ENCODE measurements at places on chromosomes 2 and 18.

GRCh38 chr2:219274361-219274921 lies 4.7 kb upstream of the DNAJB2 start:
- no peak overlapping the region for H3K27ac ChIP-seq
- peaks cover 50% of the 10 kb centered on the region for H3K27me3 ChIP-seq

- no peak for DNase-seq
- H3K27me3 ChIP-seq, result no peaks in the 10 kb centered on the region
- no peaks in the 10 kb centered on the region for H3K36me3 ChIP-seq
- H3K4me1 ChIP-seq, result no peaks in the 10 kb centered on the region
- no peak overlapping the region for H3K27ac ChIP-seq
Measured at GRCh38 chr2:180662941-180663471, 317.4 kb upstream of the UBE2E3 start.

DNA sequence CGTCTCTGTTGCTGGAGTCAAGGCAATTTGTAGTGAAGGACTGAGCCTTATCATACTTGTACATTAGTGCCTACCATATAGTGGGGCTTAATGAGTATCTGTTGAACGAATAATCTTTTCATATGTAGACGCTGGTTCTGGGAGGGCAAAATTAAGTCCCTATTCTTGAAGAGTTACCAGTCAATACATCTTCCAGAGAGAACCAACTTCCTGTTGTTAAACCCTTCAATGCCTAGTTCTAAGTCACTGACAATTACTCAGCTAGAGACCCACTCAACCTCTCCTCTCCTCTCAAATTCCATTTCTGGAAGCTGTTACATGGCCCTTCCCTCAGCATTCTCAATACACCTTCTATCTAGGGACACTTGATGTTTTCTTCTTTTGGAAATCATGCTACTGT lies 1.1 kb upstream of the MOB4 start:
- H3K27ac ChIP-seq, result peak overlapping the region; percentile 99
- peaks cover 29% of the 10 kb centered on the region for H3K4me1 ChIP-seq
- H3K4me3 ChIP-seq, result peak overlapping the region; percentile 98
- H3K36me3 ChIP-seq, result peaks cover 3% of the 10 kb centered on the region
- H3K27me3 ChIP-seq, result no peaks in the 10 kb centered on the region

DNA sequence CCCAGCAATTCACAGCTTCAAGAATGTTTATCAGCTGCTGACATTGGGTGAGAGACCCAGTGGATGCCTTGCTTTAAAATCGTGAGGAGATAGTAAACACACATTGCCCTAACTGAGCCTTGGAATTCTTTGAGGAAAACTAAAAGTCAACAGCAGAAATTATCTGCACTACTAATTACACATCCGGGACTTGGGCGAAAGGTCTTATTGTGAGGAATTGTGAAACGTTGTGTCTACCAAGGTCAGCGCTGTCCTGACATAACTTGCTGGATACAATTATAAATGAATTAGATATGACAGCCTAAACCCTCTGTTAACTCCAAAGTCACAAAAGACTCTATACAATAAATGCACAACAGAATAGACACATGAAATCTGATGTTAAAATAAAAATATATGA lies 121.4 kb downstream of the ST6GAL2 start:
- no peak overlapping the region for H3K27ac ChIP-seq
- H3K36me3 ChIP-seq, result no peaks in the 10 kb centered on the region
- H3K4me1 ChIP-seq, result no peaks in the 10 kb centered on the region
- H3K4me3 ChIP-seq, result no peak overlapping the region
- H3K27me3 ChIP-seq, result no peaks in the 10 kb centered on the region

DNA sequence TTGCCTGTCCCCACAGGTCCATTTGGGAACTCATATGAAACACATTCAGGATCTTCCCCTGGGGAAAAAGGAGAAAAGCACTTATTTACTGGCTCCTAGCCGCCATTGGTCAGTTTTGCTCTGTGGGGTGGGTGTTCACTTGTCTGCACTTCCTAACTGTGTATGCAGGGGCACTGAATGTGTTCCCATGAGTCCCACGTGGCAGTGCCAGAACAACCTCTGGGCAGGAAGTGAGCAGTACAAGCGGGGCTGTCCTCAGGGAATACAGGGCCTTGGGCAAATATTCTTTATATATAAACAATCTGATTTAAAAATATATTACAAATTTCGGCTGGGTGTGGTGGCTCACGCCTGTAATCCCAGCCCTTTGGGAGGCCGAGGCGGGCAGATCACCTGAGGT lies 21.8 kb upstream of the CTIF start:
- no peaks in the 10 kb centered on the region for H3K27me3 ChIP-seq
- peaks cover 14% of the 10 kb centered on the region for H3K4me1 ChIP-seq
- no peak for DNase-seq
- no peak overlapping the region for H3K4me3 ChIP-seq

Data from neural crest cell (in vitro differentiated cells).